ENCODE measurements at places on chromosomes 6 and 20.

DNA sequence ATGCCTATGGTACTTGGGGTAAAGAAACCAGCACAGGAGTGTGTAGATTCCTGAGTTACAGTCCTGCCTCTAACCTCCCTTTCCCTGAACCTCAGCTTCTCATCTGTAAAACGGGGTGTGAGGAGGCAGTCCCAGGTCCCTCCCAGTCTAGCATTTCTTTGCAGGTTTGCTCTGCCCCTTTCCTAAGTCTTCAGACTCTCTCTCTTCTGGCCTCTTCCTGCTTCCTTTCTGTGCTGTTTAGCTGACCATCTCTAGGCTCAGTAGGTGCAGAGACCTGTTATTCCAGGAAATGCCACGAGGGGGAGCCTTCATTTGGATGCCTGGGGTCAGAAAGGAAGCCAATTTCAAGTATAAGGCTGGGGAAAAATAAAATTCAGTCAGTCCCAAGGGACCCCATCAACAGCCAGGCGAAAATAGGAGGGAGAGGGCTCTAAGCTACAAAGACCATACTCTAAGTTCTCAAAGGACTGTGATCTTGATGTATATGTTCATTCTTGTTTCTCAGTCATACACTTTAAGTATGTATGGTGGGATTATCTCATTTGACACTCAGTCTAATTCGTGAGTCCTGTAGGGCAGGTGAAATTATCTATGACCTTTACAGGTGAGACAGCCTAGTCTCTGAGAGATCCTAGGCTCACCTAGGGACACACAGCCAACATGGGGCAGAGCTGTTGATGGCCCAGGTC lies 89.1 kb downstream of the NCR2 start:
- DNase-seq, result peak; percentile 90

DNA sequence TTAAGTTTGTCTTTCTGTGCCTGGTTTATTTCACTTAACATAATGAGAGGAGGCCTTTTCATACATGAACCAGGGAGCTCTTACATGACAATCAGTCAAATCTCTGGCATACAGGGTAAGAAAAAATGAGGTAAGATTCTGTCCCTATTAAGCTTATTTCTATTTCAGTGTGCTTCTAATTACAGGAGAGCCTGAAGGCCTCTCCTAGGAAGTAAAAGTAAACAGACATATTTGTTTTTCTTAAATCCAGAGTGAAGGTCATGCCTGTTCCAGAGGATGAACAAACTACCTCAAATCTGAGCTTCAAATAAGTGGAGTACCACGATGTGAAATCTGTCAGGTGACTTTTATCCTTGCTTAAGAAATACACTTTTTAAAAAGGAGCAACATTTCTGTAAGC lies 72.6 kb downstream of the POPDC3 start:
- no peak for DNase-seq

DNA sequence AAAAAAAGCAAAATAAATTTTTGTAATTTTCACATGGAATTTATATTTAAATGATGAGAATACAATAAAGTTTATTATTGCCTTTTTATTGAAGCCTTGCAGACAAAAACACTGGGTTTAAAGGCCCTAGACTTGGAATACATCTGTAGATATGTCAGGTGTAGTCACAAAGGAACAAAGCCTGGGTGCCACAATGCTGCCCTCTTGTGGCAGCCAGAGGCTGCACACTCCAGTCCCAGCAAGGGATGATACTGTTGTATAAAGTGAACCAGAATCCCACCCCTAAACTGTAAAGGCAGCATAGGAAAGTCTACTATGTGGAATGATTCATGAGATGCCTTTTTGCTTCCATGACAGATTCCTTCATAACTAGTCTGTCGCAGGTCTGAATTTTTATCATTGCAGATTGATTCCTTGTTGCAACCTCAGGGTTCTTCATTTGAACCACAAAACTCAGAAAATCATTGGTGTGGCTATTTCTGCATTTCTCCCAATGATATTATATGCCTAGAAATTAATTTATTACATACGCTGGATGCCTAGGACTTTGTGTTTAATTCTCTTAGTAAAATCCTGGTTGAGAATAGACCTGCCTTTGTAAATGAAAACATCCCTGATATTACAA lies 37.0 kb downstream of the MAK start:
- DNase-seq, result peak; percentile 87

DNA sequence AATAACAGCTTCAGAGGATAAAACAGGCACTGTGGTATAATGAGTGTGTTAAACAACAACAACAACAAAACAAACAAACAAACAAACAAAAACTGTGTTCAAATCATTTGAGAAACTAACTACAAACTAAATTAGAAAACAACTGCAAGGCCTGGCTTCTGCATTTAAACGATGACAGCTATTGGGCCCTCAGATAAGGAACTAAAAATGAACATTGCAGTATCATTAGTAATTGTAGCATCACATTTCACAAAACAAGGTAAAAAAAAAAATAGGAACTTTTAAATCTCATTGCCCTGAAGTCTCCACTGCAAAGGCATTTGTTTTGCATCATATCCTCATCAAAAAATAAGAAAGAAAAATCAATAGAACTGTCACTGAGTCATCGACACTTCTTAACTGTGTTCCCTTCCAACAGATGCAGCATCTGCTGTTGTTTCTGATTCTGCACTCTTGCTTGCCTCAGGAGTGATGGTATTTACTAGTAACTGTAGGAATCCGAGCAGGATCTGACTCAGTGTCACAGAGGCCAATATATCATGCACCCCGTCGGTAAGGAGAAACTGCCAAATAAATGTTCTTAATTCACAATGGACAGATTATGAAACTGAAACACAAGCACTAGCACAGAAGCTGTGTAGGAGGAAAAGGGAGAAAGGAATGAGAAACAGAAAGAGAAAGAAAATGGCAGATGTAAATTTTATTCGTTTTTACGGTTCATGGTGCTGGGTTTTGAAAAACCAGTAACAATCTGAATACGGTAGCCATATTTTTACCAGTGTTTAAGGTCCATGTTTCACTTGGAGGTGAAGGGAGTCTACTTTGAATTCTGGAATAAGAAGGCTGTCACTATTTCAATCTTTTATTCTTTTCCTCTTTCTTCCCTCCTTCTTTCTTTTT lies 365.7 kb upstream of the EPHA7 start:
- peak; percentile 67 for DNase-seq

DNA sequence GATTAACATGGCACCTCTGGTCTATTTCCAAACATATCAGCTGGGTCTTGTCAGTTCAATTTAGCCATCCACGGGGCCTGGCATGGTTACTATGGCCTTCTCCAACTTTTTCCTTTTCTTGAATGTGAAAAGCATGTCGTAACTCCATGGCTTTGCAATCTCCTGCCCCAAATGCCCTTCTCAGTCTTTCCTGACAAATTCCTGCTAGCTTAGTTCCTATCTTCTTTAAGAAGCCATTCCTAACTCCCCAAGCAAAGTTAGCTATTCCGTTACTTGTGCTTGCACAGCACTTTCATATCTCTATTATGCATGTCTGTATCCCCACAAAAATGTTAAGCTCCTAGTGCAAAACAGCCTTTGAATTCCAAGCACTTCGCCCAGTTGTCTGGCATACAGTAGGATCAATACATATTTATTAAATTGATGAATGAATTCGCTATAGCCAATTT lies 105.6 kb downstream of the AIG1 start:
- peak; percentile 58 for DNase-seq

- no peak for DNase-seq
Measured at GRCh38 chr6:92763274-92763584, 656.1 kb downstream of the EPHA7 start.

- DNase-seq, result no peak
Measured at GRCh38 chr20:63694584-63695423, 1.6 kb upstream of the TNFRSF6B start.

- DNase-seq, result no peak
Measured at GRCh38 chr20:53033176-53033575, 61.0 kb downstream of the TSHZ2 start.

- peak; percentile 87 for DNase-seq
Measured at GRCh38 chr20:11204926-11205768, 531.3 kb upstream of the JAG1 start.

GRCh38 chr20:16588241-16588640 lies 15.0 kb upstream of the KIF16B start:
- DNase-seq, result no peak

GRCh38 chr20:6979621-6980020 lies 212.1 kb downstream of the BMP2 start:
- DNase-seq, result no peak

- DNase-seq, result no peak
Measured at GRCh38 chr6:140845701-140846100, 1287.0 kb upstream of the GJE1 start.

- DNase-seq, result no peak
Measured at GRCh38 chr6:113432521-113433334, 424.4 kb upstream of the MARCKS start.

- peak; percentile 66 for DNase-seq
Measured at GRCh38 chr20:4740774-4741431, 19.2 kb downstream of the PRND start.

- no peak for DNase-seq
Measured at GRCh38 chr6:90227673-90228072, 69.0 kb downstream of the BACH2 start.
